ENCODE measurements at places on chromosomes 16 and 17.

DNA sequence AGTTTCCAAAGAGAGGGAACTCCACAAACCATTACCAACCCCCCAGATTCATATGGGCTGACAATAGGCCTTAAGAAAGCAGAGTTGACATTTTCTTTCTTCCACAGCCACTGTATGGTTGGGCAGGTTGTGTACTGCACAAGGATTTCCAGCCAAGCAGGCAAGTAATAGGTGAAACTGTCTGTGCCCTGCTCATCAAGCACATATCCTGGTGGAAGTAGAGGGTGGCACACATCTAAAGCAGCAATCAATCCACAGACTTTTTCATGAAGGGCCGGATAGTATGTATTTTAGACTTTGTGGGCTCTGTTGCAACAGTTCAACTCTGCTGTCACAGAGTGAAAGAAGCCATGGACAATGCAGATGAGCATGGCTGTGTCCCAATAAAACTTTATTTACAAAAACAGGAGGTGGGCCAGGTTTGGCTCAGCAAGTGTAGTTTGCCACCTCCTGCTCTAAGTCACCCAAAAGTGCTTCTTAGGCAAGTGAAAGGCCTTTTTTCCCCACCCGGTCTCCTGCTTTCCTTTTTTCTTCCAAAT, 63.4 kb downstream of the SNX20 start:
- no peak for DNase-seq

DNA sequence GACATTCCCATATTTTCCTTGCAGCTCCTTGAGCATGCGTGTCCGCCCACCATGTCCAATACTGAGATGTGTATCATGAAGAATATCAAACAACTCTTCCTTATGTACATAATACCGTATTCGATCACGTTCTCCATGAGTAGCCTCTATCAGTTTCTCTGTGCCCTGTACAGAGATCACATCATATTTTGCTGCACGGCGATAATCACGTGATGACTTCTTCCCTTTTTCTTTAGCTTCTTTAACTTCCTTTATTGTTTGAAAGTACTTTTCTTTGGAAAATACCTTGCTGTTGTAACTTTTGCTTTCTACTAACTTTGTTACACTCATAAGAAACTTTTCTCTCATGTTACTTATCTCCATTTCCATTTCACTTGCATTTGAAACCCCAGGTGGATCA, 6.6 kb downstream of the KRABD2 start:
- DNase-seq: no peak

GRCh38 chr16:57764341-57765159, 29.0 kb downstream of the KATNB1 start:
- no peak for DNase-seq

DNA sequence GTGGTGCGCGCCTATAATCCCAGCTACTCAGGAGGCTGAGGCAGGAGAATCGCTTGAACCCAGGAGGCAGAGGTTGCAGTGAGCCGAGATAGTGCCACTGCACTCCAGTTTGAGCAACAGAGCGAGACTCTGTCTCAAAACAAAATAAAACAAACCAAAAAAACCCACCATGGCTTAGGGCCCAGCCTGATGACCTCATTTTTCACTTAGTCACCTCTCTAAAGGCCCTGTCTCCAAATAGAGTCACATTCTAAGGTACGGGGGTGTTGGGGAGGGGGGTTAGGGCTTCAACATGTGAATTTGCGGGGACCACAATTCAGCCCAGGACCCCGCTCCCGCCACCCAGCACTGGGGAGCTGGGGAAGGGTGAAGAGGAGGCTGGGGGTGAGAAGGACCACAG, 1.4 kb upstream of the STH start:
- no peak for DNase-seq

DNA sequence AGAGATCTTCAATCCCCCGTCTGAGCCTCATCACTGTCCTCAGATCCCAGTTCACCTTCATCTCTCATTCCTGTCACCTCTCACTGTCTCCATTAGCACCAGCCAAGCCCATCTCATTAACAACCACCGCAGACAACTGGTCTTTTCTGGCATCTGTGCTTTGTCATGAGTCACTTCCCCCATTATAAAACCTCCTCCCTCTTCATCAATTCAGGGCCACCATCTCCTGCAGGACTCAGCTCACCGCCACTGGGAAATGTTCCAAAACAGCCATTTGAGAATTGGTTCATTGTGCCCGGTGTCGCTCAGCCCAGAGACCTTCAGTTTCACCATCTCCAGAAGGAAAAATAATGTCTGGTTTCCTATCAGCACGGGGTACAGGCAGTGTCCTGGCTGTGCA, 56.9 kb upstream of the TEKT3 start:
- DNase-seq: no peak

DNA sequence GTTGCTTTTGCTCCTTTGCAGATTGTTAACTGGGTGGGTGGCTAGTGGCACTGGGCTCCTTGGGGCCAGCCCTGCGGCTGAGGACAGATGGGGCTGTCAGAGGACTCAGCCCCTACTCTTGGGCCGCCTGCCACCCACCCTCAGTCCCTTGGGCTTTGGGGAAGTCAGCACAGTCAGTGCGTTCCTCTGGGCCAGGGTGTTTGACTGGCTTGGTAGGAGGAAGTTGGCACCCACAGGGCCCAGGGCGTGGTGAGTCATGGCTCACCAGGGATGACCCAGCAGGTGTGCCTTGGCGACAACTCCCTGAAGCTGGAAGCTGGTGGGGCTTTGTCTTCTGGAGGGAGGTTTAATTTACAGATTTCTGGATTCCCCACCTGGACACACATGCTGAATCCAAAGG, 32.4 kb downstream of the HAPSTR1 start:
- no peak for DNase-seq

Data from stimulated activated CD8-positive, alpha-beta memory T cell treated with anti-CD3 and anti-CD28 coated beads, Interleukin-4, amount 100 ng/mL, for 4 hours (primary cell).